Endodermal cell (in vitro differentiated cells): ENCODE measurements at places on chromosomes 6 and 20.

GRCh38 chr20:35849706-35850105 lies 77.9 kb downstream of the PHF20 start:
- DNase-seq, result no peak

DNA sequence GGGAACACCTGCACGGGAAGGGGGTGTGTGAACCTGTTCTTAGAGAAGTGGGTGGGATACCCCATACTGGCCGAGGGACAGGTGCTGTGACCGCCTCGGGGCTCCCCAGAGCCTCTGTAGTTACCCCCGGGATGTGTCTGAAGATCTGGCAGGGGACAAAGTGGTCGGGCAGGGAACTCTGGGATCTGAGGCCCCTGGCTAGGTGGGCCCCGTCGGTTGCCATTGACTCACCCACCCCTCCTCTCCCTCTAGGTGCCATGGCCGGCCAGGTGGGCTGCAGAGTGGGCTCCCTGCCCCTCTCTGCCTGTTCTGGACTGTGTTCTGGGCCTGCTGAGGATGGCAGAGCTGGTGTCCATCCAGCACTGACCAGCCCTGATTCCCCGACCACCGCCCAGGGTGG lies 4.3 kb downstream of the BIRC7 start:
- DNase-seq, result no peak

GRCh38 chr6:124867121-124867520 lies 95.1 kb upstream of the RNF217 start:
- DNase-seq, result no peak

DNA sequence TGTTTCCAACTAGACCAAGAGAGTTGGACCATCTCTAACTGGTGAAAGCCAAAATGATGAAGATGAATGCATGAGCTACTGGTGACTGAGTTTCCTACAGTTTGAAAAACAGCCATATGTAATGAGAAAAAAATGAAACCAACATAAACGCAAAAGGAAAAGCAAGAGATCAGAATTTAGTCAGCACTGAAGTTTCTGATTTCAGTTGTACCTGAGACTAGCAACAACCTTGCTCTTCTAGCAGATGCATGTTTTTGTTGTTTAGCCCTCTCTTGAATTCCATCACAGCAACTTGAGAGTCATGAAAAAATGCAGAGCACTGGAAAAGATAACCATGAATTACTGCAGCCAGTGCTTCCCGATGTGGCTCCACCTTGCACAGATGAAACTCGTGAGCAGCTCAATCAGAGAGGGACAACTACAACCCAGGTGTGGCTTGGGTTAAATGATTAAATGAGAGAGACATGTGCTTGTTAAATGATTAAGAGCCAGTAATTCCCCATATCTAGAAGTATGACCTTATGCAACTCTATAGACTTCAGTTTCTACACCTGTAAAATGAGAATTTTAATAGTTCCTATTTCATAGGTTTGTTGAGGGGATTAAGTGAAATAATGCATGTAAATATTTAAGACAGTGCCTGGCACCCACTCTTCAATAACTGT lies 104.8 kb downstream of the ELOVL4 start:
- DNase-seq, result no peak

GRCh38 chr20:47231382-47232039 lies 125.0 kb downstream of the ZMYND8 start:
- DNase-seq, result no peak

GRCh38 chr6:66851930-66852329 lies 1144.9 kb upstream of the EYS start:
- no peak for DNase-seq
